Left lung (tissue), 14 donors: ENCODE measurements at places on chromosomes 2 and 18. TPM values are rescaled to one million over a fixed set of nuclear protein-coding genes. Genes with fewer than 3 reads are reported as not detected.

Gene SLC9A2
- total RNA-seq: 0.58 TPM

Gene FSIP2
- 2.0 TPM for total RNA-seq

Gene CD226
- 2.9 TPM for total RNA-seq

Gene PPP1R1C
- 11.8 TPM for total RNA-seq

Gene LRRC30
- not detected for total RNA-seq

Gene IL36RN
- total RNA-seq: not detected

Gene KCNK3
- 17.8 TPM for total RNA-seq

Gene CFAP65
- total RNA-seq: 4.3 TPM

Gene CNDP1
- not detected for total RNA-seq

Gene BMPR2
- total RNA-seq: 88.7 TPM

Gene FOXD4L1
- 0.17 TPM for total RNA-seq

Gene TMEM127
- total RNA-seq: 79.9 TPM

Gene CTLA4
- total RNA-seq: 1.4 TPM

Gene BMP10
- not detected for total RNA-seq

Gene CXCR4
- total RNA-seq: 21.3 TPM

Gene MORN2
- total RNA-seq: 15.1 TPM

Gene ERFE
- 0.68 TPM for total RNA-seq
